ENCODE measurements at places on chromosomes 5 and 9. TPM values are rescaled to one million over a fixed set of nuclear protein-coding genes. Genes with fewer than 3 reads are reported as not detected.

Gene MYORG
- 11.0 TPM for total RNA-seq

Gene GAS1
- 605 TPM for total RNA-seq

Gene AGXT2
- not detected for total RNA-seq

Gene BSPRY
- not detected for total RNA-seq

Gene CDC26
- total RNA-seq: 1.2 TPM

Gene GDNF
- not detected for total RNA-seq

Gene GPR150
- 9.6 TPM for total RNA-seq

Gene PCDHA2
- not detected for total RNA-seq

Gene AJM1
- total RNA-seq: 5.9 TPM

Gene DNM1
- total RNA-seq: 31.9 TPM

Gene FSD1L
- total RNA-seq: 0.43 TPM

Gene PMPCA
- total RNA-seq: 69.1 TPM

Gene DUSP1
- total RNA-seq: 3,919 TPM

Gene FGF10
- total RNA-seq: 7.5 TPM

Gene ELAVL2
- total RNA-seq: not detected

Gene DCAF12
- 27.5 TPM for total RNA-seq

Gene DOK3
- 0.32 TPM for total RNA-seq

Gene CDH18
- not detected for total RNA-seq

Gene CCDC112
- total RNA-seq: 10.4 TPM

Gene PCDHA10
- 2.0 TPM for total RNA-seq

Gene GADD45G
- total RNA-seq: 4.6 TPM

Gene STING1
- total RNA-seq: 179 TPM

Gene NME5
- not detected for total RNA-seq

Gene SMIM3
- 52.4 TPM for total RNA-seq

Gene SLC46A2
- total RNA-seq: not detected

Gene ERMP1
- 4.8 TPM for total RNA-seq
